ENCODE measurements at places on chromosomes 4 and X.

- no peak for DNase-seq
These were observed 25.8 kb upstream of the RNF150 start for GRCh38 chr4:141159027-141159426.

DNA sequence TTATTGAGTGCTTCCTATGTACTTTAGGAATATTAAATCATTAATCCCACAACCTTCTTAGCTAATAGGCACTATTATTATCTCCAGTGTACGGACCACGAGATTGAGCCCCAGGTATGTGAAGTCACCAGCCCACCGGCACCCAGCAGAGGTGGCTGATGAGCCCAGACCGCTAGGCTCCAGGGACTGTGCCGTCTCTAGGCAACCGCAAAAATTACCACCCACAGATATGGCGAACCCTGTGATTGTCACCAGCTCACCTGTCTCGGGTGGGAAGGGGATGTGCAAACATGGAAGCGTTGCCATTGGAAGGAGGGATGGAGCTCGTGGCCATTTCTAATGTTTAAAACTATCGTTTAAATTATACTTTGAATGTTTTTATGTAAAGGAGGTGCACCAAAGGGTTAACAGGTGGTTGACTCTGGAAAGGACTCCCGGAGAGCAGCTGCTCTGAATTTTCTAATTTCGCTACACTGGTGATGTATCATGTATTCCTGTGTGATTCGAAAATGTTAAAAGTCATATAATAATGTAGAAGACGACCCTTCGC is 21.0 kb upstream of the JAKMIP1 start:
- no peak for DNase-seq

GRCh38 chr4:72325215-72325614 is 243.8 kb downstream of the ADAMTS3 start:
- DNase-seq, result no peak

- DNase-seq, result no peak
These were observed 10.1 kb downstream of the AIFM1 start for GRCh38 chrX:130155564-130155963.

- DNase-seq, result no peak
These were observed 15.5 kb downstream of the PAGE4 start for GRCh38 chrX:49844611-49845010.

GRCh38 chrX:97547877-97548578 is 664.3 kb downstream of the RPA4 start:
- DNase-seq, result no peak

GRCh38 chr4:1683261-1683735 is 815 bp downstream of the FAM53A start:
- no peak for DNase-seq

DNA sequence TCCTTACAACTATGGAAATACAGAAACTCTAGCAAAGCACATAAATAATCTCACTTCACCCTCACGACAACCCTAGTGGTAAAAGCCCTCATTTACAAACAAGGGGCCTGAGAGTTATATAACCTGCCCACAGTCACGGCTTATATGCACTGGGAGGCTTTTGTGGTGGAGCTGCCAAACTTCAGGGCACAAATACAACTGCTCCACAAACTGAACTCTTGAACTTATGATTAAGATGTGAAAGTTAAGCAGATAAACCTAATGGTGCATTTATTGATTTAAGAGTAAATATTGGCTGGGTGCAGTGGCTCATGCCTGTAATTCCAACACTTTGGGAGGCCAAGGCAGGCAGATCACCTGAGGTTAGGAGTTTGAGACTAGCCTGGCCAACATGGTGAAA is 19.0 kb downstream of the SLC2A9 start:
- DNase-seq, result no peak

DNA sequence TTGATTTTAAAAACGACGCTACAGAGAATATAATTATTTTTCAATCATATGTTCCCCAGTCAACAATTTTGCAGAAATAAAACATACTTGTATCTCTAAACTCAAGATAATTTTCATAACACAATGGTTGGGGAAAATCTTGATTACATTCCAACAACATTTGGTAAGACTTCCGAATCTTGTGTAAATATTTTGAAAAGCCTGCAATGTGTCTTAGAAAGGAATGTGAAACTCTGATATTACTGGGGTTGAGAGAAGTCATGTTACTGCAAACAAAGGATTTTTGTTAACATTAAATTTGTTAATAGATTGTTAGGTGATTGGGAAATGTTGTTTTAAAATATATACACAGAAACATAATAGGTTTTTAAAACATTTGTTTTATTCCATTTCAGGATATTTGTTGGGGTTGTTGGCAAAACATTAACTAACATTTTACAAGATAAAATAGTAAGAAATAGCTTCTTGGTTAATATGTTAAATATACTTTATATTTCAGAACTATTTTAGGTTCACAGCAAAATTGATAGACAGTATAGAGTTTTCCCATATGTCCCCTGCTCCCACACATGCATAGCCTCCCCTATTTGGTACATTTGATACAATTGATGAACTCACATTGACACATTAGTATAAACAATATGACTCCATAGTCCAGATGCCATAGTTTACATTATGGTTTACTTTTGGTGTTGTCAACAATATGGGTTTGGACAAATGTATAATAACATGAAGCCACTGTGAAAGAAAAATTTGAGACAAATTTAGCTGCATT is 218.6 kb upstream of the FAM47A start:
- DNase-seq, result no peak

GRCh38 chrX:154098551-154098950 is 1.0 kb upstream of the MECP2 start:
- no peak for DNase-seq

- no peak for DNase-seq
These were observed 209.5 kb upstream of the PPP3CA start for GRCh38 chr4:101556842-101557241.

DNA sequence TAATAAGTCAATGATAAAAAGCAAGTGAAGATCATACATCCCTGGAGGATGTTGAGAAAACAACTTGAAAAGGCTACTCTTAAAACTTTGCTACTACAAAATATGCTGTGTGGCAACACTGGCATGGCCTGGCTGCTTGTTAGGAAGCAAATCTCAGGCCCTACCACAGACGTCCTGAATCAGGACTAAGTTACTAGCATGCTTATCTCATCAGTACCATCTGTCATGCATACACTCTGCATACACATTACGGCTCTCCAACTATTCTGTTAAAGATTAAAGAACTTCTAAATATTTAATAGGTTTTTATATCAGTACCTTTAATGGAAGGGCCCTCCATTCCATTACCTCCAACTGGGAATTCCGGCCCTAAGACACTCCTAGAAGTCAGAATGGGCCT is 8.2 kb downstream of the PAPSS1 start:
- no peak for DNase-seq

DNA sequence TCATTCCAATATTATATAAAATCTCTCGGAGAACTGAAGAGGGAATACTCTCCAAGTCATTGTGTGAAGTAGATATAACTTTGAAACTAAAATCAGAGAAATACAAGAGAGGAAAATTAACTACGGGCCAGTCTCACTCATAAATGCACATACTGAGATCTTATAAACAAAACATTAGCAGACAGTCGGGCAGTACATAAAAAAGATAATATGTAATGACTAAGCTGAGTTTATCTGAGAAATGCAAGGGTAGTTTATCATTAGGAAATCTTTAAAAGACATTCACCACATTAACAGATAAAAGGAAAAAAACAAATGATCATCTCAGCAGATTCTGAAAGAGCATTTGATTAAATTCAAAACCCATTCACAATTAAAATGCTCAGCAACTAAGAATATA is 116.7 kb downstream of the NYX start:
- DNase-seq, result no peak

GRCh38 chrX:150873616-150874015 is 24.9 kb downstream of the CD99L2 start:
- DNase-seq, result no peak

GRCh38 chrX:103941201-103941975 is 21.0 kb upstream of the TMSB15B start:
- no peak for DNase-seq

- no peak for DNase-seq
These were observed 69.1 kb downstream of the PSAPL1 start for GRCh38 chr4:7365462-7366179.

DNA sequence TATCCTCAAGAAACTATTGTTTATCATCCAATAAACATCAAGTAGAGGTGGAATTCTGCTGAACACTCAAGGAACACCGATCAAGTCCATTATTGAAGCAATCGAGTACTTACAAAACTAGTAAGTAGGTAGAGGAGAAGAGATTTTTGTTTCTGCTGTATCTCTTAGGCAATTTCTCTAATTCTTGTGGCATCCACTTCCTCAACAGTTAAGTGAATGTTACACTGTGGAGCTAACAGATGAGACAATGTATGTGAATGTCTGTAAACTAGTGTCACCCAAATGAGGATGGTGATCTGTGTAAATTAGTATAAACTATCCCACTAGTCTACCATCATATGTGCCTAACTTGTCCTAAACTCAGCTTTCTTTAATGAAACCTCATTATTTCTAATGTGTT is 261.6 kb downstream of the ARHGAP24 start:
- no peak for DNase-seq

DNA sequence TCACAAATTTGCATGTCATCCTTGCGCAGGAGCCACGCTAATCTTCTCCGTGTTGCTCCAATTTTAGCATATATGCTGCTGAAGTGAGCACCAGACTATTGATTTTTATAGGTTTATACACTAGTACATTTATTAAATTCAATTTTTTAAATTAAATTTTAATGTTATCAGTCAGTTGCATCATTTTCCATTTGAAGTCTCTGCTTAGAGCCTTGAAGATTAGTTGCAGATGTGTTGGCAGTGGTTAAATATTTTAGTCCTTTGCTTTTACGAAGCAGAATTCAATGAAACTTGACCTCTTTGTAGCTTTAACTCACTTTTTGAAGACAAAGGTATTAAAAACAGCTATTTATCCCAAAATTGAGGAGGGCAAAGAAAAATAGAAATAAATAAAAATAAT is 16.5 kb downstream of the TRAPPC11 start:
- no peak for DNase-seq

DNA sequence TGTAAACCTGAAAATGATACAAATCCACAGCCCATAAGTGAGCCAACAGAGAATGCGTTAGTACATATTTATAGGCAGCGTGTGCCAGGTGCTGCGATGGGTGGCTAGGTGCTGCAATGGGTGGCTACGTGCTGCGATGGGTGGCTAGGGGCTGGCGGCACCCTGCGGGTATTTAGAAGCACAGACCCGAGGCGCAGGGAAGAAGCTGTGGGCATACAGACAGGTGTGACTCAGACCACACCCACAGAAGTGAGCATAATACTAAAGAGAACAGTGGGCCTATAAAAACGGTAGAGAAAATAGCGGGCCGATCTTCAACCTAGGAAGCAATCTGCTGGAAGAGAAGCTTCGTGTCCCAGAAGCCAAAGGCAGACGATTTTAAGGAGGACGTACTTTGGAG is 81.1 kb downstream of the FAT1 start:
- DNase-seq, result no peak

DNA sequence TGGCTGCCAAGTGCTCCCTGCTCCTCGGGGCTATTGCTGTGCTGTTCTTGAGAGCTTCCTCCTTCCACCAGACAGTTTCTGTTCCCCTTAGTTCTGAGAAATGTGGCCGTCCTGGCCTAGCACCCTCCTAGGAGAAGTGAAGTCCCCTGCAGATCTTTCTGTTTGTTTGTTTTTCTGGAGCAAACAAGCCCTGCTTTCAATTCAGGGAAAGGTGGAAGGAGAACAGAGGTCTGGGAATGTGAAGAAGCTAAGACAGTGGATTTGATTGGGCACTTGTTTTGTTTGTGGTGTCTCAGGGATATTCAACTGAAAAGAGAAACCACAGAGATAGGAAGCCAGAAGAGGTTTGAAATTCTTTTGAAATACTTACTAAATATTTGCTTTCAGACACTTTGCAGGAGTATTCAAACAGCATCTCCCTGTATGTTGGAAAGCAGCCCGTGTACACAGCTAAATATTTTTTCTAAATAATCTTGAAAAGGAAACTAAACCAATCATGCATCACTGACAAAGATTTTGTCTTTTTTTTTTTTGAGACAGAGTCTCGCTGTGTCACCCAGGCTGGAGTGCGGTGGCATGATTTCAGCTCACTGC is 36.5 kb upstream of the PPM1K start:
- DNase-seq, result no peak

GRCh38 chrX:135544338-135544948 is 24.0 kb downstream of the INTS6L start:
- no peak for DNase-seq

- DNase-seq, result no peak
These were observed 82.6 kb downstream of the FHDC1 start for GRCh38 chr4:153018684-153019083.

DNA sequence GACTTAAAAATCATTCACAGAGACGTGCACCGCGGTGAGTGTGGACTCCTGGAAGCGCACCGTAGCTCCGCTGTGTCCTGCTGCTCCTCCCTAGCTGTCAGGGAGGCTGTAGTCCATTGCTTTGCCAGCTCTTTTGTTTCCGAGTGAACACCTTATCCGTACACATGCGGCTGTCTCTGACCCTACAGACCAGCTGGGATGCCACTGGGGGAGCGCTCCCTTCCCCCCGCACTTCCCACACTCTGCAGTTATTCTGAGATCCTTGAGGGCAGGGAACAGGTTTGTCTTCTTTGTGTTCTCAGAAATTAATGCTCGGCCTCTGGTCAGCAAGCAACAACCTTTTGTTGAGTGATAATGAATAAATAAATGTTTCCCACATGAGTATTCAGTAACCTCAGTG is 33.7 kb upstream of the MSANTD1 start:
- DNase-seq, result no peak

GRCh38 chr4:149690726-149691125 is 124.9 kb downstream of the IQCM start:
- DNase-seq, result no peak

DNA sequence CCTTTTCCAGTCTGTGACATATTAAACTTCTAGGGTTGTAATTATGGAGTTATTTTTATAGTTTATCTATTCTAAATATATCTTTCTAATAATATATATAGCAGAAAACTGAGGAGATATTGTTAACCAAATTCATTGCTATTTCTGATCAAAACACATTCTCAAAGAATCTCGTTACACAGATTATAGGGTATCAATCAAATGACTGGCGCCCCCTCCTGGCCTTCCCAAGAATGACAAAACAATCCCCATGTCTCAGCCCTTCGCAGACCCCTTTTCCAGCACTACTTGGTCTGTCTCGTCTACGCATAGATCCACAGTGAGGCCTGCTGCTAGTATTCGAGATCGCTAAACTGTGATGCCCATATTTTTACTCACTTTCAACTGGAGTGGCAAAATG is 209.3 kb downstream of the GPC3 start:
- no peak for DNase-seq

DNA sequence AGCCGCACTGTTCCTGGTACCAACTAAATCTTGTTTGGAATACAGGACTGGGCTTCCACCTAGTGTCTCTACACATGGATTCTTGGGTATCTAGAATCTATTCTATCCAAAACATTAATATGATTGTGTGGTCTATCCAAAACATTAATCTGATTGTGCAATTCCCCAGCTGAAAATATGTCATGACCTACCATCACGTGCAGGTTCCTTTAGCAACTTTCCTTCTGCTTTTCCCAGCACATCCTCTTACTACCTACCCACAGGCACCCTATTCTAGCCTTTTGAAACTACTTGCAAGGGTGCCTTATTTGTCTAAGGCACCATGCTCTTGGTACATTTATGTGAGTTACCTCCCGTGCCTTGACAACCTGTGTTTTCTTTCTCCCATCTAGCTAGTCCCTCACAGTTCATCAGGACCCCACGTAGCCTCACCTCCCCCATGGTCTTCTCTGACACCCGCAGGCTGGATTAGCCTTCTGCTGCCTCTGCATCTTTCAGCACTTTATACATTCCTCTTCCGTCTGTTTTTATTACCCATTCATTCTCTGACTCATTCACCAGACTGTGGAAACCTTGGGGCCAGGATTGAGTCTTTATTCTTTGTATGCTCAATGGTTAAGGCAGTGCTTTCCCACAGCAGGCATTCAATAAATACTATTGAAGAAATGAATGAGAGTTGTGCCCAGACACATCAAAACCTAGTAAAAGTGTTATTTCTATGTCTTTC is 88.8 kb upstream of the FAM9B start:
- no peak for DNase-seq
